ENCODE measurements at places on chromosomes 2 and 18. TPM values are rescaled to one million over a fixed set of nuclear protein-coding genes. Genes with fewer than 3 reads are reported as not detected.

The TEKT4 gene
- total RNA-seq: not detected

The SCN2A gene
- total RNA-seq: 0.58 TPM

The ZNF804A gene
- 0.78 TPM for total RNA-seq

The ALPG gene
- total RNA-seq: 0.49 TPM

- DNase-seq: no peak
These were observed 10.1 kb downstream of the BCL2 start for GRCh38 chr18:63309422-63309821.

DNA sequence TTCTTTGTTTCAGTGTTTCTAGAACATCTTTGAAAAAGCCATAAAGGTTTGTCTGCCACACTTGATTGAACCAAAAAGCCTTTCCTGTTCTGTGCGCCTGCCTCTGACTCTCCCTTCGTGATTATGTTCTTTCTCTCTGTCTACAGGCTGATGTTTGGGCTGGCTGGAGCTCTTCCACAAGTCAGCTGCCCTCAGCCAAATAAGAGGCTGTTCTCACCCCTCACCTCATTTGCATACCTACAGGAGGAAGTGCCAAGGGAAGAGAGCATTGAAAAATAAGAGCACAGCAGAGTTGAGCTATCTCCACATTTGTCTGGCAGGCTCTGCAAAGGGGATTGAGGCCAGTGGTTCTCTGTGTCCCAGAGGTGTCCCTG lies 15.8 kb downstream of the INPP5D start:
- DNase-seq: no peak

DNA sequence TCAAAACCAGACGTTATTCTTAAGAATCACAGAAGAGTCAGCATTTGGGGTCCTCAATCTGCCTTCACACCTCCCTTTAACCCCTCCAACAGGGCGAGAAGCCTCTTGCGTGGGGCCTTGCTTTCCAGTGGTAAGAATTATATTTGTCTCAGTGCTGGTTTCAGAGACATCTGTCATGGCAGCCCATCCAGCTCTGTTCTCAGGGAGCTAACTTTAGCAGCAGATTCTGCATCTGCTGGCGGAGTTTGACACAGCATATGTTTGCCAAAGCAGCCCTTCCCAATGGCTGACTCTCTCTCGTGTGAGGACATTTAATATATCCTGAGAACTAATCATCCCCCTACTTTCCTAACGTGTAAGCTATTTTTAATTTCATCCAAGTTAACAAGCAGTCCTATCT lies 91.5 kb upstream of the BCL11A start:
- no peak for DNase-seq

DNA sequence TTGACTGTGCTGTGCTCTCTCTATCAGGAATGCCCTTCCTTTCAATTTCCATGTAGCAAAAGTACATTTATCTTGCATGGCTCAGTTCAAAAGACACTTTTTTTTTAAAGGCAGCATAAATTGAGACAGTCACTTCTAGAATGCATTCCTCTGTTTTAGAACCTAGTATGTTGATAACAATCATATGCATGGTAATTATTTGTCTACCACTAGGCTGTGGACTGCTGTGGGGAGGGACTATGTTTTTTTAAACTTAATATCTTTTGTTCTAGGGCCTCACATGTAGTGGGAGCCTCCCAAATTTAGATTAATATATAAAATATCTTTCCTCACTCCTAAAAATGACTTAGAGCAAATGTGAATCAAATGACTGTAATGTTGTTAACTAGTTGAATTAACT lies 269.9 kb downstream of the MEIS1 start:
- DNase-seq: no peak

DNA sequence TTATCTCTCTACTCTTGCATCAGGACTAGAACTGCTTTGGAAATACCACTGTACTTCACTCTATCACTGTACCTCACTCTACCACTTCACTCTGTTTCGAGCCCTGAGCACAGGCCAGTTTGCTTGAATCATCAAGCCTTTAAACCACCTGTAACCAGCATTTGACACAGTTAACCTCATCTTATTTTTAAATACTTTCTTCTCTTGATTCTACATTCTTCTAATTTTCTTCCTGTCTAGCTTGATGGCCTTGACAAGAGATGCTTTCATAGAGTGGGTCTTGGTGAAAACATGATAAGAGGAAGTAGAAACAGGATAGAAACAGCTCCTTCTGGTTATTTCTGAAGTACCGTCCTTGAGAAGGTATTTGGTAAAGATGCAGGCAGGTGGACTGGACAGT lies 78.1 kb downstream of the SPIRE1 start:
- DNase-seq: no peak

The THOC1 gene
- 31.1 TPM for total RNA-seq

DNA sequence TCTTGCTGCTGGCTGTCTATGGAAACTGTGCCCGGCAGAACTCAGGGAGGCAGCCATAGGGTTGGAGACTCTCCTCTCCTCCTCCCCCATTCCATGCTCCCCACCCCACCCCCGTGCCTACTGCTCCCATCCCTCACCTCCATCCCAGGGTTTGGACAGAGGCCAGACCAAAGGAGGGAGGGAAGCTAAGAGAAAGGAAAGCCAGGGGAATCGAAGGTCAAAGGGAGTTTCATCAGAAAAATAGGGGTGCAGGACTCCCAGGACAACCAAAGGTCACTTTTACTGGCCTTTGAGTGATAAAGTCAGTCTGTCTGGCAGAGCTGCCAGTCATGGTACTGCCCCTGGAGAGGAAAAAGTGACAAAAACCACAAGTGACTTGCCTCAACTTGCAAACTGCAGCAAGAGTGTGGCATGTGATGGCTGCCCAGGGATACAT lies 187.3 kb upstream of the CTAGE1 start:
- no peak for DNase-seq

DNA sequence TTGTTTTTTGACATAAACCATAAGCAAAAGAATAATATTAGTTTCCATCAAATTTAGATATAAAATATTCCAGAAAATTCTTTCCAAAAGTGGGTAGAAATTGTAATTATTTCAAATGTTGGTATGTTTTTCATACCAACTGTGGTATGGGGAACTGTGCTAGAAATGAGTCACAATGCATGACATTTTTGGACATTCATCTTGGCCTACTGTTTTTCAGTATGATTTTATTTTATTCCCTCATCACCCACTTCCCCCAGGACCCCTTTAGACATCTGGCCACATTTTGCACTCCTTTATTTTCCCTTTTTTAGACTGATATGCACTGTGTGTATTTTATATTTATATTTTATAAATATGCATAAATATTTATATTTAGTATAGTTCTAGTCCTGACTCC lies 97.1 kb downstream of the DPP4 start:
- no peak for DNase-seq

DNA sequence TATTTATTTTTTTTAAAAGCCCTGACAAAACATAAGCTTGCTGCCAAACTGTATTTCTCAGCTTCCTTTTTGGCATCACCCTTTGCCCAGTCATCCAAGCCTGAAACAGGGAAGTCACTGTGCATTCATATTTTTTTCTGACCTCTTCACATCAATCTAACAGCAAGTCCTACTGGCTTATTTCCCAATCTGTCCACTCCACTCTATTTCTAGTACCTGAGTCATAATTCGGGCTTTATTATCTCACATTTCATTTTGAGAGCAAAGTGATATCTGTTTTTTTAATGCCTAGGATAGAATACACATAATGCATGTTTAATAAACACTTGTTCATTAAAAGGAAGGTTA lies 5.1 kb downstream of the HNMT start:
- no peak for DNase-seq

DNA sequence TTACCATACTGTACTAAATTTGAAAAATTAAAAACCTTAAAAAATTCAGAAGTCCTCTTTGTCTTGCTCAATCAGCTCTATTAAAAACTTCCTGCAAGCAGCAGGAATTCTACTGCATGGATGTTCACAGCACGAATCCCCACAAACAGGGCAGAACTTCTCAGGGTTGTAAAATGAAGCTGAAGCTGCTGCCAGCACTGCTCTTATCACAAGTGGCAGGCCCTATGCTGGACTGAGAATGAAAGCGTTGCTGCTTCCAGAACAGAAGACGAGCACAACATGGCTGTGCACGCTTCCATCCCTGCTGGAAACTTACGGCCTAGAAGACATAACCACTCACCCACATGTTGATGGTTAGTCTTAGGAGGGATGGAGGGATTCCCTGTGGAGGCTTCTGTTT lies 134.0 kb downstream of the RAB3GAP1 start:
- no peak for DNase-seq

The ATOH8 gene
- 93.6 TPM for total RNA-seq

GRCh38 chr2:135651717-135652116 lies 89.9 kb upstream of the UBXN4 start:
- DNase-seq: no peak

Data from upper lobe of right lung (tissue), 1 donor.